ENCODE measurements at places on chromosomes 3 and 15.

DNA sequence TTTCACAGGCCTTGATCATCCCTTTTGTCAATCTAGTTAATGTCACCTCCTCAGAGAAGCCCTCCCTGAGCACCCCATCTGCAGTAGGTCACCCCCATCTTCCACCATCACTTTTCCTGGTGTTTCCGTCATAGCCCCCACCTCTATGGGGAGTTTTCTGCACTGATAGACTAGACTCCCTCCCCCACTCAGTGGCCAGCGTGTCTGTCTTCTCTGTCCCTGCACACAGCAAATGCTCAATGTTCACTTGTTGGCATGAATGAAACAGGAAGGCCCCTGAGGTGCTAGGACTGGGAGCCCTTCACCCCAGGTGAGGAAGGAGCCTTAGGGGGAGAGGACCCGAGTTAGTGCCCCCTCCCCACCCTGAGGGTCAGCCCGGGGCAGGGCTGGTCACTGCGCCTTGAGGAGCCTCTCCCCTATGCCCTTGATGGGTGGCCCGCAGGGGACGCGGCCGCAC, 15.8 kb upstream of the FANCD2 start:
- DNase-seq, result no peak

- DNase-seq, result no peak
Measured at GRCh38 chr3:12944413-12944812, 103.0 kb upstream of the RPL32 start.

DNA sequence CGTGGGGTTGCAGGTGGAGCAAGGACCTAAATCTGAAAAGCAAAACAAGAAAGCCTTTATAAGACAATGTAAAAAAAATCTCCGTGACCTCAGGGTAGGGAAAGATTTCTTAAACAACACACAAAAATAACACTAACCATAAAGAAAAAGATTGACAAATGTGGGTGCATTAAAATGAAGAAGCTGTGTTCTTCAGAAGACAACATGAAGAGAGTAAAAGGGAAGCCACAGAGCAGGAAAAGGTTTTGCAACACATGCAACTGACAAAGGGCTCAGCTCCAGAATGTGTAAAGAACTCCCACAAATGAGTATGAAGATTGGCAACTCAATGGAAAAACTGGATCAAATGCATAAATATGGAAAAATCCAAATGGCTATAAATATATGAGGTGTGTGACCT, 74.2 kb downstream of the MAGEF1 start:
- DNase-seq, result no peak

- DNase-seq, result no peak
Measured at GRCh38 chr3:4748701-4749378, 230.4 kb upstream of the BHLHE40 start.

DNA sequence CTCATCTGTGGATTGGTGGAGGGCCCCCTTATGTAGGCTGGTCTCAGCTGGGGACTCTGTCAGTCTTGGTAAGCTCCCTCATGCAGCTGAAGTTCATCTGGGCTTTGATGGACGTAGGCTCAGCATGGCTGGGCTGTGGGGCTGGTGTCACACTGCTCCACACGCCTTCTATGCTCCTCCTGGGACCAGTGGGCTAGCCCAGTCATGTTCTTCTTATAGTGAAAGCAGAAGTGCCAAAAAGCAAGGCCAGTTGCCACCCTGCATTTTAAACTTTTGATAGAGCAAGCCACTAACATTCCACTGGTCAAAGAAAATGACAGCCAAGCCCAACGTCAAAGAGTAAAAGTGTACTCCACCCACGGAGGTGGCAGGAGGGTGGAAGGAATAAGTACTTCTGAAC, 165.5 kb downstream of the MEX3B start:
- DNase-seq, result no peak

DNA sequence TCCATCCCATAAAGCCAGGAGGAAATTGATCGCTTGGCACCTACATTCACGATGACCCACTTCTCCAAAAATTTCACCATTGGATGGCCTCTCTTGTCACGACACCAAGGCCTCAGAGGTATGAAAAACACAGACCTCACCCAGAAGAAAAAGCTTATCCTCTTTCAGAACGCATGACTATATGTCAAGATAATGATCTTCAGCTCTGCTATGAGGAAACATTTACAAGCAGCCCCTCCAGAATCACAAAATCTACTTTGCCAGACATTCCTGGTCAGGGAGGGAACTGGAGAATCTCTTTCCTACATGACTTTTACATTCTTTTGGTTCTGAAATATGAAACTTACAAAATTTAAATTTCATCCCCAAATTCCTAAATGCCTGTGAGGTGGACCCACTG, 122.7 kb downstream of the WNT5A start:
- DNase-seq, result no peak

- no peak for DNase-seq
Measured at GRCh38 chr15:25641762-25642161, 202.9 kb upstream of the UBE3A start.

DNA sequence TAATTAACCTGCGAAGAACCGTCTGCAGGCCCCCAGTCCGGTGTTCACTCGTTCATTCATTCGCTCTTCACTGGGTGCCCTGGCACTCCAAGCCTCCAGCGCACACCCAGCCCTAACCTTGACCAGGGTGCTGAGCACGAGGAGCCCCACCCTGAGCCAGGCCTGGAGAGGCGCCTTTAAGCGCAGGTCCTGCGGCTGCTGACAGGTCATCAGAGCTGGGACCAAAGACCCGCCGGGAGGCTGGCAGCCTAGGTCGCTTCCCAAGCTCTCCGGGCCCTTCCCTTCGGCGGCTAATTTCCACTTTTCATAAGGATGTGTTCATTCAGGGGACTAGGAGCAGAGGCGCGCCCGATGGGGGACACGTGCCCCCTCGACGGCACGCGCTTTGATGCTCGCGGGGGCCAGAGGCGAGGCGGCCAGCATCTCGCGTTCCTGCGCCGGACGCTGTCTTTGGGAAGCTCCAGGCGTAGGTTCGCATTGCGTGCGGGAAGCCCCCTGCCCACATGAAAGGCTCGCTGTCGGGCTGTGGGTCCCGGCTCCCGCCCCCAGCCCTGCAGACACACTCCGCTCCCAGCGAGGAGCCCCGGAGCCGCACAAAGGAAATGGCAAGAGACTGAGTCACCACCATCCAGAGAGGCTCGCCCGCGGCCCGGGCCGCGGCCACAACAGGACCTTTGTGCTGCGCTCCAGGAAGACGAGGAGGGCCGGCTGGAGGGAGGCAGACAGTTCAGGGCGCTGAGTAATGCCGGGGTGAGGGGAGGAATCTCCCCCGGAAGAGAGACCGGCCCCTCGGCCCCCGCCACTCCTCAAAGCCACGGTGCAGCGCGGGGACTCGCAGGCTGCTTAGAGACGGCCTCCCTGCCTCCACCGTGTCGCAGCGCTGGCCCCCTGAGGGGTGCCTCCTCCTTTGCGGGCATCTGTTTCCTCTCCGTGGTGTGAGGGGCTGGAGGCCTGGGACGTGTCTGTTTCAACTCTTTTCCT, 266.4 kb upstream of the HES1 start:
- no peak for DNase-seq

DNA sequence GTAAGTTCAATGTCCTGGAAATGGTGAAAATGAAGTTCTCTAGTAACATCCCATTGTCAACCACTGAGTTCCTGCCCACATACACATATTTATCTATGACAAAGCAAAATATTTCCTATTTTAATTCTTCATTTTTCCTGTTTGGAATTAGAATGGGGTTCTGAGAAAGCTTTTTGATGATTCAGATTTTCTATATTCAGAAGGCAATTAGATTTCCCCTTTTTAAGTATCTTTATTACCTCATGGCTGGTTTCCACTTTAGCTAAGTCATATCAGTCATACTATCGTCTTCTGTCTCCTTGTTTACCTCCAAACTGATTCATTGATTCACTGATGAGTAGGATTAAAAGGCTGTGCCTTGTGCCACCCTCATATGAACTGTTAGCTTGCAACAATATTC, 17.9 kb downstream of the ETFA start:
- no peak for DNase-seq

- DNase-seq, result no peak
Measured at GRCh38 chr3:46095307-46095706, 68.0 kb upstream of the XCR1 start.

GRCh38 chr15:76336254-76337058, at the start of gene ISL2:
TSS of gene ISL2 (plus strand) at chr15:76336773. CDS start at chr15:76336884, 111 bp downstream.
- DNase-seq, result peak; percentile 43

GRCh38 chr3:13717222-13717895, 162.5 kb downstream of the WNT7A start:
- DNase-seq, result no peak

DNA sequence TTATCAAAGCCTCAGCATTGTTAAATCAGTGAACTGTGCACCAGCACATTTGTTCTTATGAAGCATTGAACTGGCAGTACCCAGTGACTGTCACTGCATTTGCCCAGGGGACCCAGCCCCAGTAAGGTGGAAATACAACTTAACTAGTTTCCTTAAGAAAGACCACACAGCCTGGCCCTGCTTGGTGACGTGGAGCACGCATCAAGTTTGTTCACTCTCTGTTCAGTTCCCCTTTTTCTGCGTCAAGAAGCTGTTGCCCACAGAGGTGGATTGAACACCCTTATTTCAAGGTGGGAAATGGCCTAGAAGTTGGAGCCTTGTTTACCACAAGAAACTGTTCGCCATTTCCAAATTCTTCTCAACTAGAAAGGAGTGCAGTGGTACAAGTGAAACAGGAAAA, 69.9 kb upstream of the AGBL1 start:
- no peak for DNase-seq

DNA sequence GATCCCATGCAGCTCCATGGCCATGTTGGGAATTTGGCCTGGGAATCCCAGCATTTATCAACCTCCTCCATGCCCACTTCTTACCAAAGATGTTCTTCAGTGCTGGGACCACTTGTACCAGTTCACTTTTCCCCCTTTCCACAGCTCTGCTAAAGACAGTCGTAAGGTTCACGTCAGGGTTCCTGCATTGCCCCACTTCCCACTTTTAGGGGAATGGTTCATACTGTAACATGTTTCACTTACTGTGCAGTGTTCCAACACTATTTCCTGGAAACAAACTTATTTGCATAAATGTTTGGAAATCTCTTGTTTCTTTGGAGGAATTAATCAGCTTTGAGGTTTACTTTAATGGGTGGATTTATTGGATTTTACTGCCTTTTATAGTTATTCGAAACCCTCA, 17.0 kb downstream of the APH1B start:
- DNase-seq, result no peak

DNA sequence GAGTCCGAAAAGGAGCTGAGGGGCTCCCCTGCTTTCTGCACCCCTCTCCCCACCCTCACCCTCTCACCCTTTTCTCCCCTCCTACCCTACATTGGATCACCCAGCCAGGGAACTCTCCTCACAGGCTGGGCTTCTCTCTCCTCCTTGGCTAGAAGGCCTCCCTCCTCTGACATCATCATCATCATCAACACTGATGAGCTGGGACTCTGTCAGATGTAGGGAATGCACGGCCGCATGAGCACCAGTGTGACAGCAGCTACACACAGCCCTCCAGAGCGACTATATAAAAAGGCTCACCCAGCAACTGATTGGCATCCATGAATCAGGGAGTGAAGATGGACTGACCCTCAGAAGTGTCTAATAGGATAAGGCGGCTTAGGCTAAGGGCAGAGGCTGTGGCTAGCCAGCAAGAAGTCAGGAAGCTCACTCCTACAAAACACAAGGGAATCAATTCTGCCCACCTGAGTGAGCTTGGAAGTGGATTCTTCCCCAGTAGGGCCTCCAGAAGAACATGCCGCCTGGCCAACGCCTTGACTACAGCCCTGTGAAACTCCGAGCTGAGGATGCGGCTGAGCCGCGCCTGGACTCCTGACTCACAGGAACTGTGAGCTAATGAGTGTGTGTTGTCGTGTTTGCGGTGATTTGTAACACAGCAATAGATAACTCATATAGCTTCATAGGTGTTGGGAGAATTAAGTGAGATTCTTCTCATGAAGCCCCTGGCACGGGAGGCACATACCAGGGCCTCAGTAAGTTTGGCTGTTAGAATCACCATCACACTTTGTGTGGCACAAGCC, 147.6 kb downstream of the FAM43A start:
- DNase-seq, result no peak

DNA sequence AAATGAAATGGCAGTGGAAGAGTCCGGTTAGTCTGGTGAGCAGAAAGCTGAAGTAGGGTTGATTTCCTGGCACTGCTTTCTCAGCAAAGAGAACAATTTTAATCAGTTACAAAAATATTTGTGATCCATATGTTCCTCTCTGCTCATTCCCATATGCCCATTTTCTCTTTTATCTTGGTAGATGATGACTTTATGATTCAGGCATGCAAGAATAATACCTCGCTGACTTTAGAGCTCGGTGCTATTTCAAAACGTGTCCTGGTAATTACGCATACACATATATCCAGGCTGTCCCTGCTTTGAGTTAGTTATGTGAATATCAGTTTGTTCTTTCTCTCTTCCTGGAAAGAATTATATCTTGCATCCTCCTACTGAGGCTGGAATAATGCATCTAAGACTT, 38.5 kb downstream of the ARPP21 start:
- DNase-seq, result no peak

DNA sequence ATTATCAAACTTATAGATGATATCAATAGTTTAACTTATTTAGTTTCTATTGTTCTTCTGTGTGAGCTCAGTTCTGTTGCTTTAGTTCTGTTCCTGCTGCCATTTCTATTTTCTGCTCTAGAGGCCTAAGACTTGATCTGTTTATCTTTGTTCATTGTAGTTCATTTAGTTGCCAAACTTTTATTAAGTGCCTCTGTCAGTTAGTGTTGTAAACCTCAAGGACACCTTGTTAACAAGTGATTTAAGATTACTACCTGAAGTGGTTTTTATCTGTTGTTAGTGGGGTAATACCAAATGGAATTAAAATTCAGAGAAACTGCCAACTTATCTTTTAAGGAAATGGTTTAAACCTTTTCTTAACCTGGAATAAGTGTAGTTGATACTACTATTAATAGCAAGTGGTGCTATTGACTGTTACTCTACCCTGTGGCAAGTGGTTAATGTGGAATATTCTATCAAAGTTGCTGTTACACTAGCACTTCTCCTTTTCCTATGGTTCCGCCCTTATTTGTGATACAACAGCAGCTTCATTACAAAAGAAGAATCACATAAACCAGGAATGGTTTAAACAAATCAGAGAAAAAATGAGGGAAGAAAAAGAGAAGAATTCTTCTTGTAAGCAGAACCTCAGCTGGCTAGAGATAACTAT, 500.6 kb upstream of the GOLIM4 start:
- no peak for DNase-seq

- no peak for DNase-seq
Measured at GRCh38 chr15:56758770-56759449, 25.6 kb upstream of the ZNF280D start.

- DNase-seq, result no peak
Measured at GRCh38 chr3:172553526-172554252, 30.5 kb upstream of the TNFSF10 start.

- no peak for DNase-seq
Measured at GRCh38 chr3:185465471-185465870, 33.4 kb downstream of the TMEM41A start.

GRCh38 chr3:42349765-42350594, 60.4 kb downstream of the LYZL4 start:
- DNase-seq, result no peak

GRCh38 chr15:73355612-73356265, 13.0 kb downstream of the HCN4 start:
- no peak for DNase-seq

DNA sequence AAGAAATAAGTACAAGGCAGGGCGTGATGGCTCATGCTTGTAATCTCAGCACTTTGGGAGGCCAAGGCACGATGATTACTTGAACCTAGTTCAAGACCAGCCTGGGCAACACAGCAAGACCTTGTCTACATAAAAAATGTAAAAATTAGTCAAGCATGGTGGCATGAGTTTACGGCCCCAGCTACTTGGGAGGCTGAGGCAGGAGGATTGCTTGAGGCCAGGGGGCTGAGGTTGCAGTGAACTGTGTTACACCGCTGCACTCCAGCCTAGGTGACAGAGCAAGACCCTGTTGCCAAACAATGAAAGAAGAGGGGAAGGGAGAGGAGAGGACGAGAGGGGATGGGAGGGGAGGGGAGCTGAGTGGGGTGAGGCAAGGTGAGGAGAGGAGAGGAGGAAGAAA, 152.7 kb upstream of the PRICKLE2 start:
- DNase-seq, result no peak

Measured in activated naive CD4-positive, alpha-beta T cell treated with anti-CD3 and anti-CD28 coated beads, Interleukin-2, amount 50 U/mL, for 16 hours (primary cell).